NCI-H1417 (cell line): ENCODE measurements at places on chromosomes 12 and 14.

GRCh38 chr12:67357376-67358125, 88.4 kb downstream of the CAND1 start:
- DNase-seq, result no peak

DNA sequence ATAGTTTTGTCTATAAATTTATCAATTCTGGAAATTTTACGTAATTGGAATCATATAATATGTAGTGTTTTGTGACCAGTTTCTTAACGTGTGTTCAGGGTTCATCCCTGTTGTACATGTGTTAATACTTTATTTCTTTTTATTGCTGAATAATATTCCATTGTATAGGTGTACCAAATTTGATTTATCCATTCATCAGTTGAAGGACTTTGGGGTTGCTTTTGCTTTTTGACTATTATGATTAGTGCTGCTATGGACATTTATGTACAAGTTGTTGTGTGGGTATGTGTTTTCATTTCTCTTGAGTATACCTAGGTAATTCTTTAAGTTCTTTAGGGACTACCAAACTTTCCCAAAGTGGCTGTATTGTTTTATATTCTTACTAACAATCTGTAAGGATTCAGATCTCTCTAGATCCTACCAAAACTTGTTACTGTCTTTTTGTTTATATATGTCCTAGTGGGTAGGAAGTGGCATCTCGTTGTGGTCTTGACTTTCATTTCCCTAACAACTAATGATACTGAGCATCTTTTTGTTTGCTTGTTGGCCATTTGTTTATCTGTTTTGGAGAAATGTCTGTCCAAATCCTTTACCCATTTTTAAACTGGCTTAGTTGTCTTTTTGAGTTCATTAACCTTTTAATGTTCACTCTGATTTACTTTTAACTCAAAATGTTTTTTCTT, 14.9 kb downstream of the VRK1 start:
- DNase-seq, result no peak

GRCh38 chr12:27158297-27158696, 75.9 kb upstream of the C12orf71 start:
- DNase-seq, result no peak

DNA sequence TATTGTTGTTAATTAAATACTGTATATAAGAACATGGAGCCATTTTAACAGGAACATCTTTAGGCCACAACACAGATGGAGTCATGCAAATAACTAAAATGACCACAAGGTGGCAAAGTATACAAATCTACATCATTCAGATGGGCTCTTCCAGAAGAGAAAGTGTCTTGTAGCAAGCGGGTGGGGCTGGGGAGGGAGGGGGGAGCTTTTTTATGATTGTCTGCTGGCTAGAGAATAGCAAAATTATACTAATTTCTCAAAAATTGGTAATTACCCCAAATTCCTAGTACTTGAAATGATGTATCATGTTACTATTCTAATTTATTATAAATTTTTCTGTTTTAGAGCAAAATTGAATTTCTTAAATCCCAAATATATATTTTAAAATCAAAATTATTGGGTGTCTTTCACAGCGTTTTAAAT, 378.7 kb downstream of the PRKD1 start:
- peak; percentile 76 for DNase-seq

GRCh38 chr12:49702009-49702408, 5.2 kb downstream of the FMNL3 start:
- DNase-seq, result no peak

DNA sequence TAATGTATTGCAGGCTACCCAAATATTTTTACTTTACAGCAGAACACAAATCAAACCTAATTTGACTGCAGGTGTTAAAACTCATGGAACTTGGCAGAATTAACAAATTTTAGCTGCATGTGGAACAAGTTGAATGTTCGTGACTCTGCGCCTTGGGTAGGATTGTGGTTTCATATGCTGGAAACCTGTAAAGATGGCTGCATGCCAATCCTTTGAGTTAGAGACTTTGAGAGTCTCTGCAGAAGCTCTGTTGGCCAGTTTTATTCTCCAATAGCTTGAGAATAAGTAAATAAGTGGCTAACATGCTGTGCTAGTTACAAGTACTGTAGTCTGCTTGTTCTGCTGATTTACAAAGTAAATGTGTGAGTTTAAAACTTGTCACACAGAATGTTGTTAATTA, 77.8 kb downstream of the PDE6H start:
- DNase-seq, result no peak

DNA sequence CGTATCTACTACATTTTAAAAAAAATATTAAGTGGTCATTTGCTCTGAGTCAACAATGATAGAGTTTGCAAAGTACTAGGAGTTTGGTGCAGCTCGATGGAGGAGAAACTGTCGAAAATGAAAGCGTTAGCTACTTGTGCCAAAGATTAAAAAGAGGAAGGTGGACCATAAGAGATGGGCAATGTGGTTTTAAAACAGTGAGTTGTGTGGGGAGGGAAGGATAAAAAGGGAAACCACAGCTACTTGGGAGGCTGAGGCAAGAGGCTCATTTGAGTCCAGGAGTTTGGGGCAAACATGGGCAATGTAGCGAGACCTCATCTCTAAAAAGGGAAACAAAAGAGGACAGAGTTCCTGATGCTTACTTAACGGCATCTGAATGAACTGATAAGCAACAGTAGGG, 18.2 kb upstream of the STRAP start:
- DNase-seq, result no peak

DNA sequence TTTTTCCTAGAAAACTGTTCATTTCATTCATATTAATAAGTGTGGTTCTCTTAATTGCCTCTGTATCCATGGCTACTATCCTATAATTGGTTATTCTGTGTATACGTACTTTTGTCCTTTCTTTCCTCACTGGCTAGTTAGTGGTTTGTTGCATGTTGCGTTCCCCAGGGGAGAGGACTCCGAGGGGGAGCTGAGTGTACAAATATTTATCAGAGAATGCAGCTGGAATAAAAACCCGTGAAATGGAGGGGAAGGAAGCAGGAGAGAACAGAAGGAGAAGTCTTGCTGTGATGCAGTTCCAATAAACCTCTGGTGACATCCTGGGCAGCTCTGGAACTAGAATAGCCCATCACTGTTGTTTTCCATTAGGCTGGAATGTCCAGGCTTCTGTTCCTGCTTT, 117.1 kb upstream of the RGS6 start:
- DNase-seq, result no peak

DNA sequence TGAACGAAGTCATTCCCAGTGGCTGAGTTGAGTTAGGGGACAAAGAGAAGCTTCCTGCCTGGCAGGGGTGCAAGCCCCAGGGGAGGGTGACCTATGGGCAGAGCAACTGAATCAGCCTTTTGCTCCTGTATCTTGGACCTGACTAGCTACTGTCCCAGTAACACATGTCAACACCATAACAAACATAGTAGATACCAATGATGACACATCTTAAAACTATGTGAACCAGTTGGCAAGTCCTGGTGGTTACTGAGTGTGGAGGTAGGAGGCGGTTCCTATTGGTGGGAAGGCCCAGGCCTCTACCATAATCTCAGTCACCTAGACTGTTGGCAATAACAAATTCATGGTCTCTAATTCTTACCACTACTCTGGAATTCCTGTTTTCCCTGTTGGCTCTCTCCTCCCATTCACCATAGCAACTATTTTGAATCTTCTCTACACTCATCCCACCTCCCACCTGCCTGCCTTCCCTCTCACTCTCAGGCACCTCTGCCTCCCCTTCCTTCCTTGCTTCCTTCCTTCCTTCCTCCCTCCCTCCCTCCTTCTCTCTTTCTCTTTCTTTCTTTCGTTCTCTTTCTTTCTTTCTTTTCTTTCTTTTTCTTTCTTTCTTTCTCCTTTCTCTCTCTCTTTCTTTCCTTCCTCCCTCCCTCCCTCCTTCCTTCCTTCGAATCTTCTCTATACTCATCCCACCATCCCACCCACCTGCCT, 8.1 kb upstream of the P2RX7 start:
- DNase-seq, result no peak

GRCh38 chr14:26835979-26836570, 238.2 kb upstream of the NOVA1 start:
- DNase-seq, result no peak

DNA sequence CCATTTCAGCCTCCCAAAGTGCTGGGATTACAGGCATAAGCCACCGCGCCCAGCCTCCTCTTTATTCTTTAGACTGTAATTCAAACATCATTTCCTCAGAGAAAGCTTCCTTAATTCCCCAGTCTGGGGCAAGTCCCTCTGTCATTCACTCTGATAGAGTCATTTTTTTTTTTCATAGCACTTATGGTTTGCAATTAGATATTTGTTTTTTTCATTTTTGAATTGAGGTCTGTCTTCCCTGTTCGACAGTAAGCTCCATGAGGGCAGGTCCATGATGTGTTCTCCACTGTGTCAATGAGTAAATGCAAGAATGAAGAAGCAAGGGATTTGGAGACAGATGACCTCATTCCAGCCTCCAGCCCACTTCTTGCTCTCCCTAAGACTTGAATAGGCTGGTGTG, 12.1 kb downstream of the ASIC1 start:
- DNase-seq, result no peak

- DNase-seq, result no peak
Observed at GRCh38 chr14:93019367-93019843, 96.3 kb downstream of the ITPK1 start.

GRCh38 chr12:46585854-46586621, 213.5 kb upstream of the SLC38A2 start:
- DNase-seq, result peak; percentile 82

GRCh38 chr14:36556811-36557433, 25.5 kb downstream of the NKX2-8 start:
- DNase-seq, result peak; percentile 68

GRCh38 chr12:95672166-95672565, 118.4 kb downstream of the NTN4 start:
- DNase-seq, result no peak

DNA sequence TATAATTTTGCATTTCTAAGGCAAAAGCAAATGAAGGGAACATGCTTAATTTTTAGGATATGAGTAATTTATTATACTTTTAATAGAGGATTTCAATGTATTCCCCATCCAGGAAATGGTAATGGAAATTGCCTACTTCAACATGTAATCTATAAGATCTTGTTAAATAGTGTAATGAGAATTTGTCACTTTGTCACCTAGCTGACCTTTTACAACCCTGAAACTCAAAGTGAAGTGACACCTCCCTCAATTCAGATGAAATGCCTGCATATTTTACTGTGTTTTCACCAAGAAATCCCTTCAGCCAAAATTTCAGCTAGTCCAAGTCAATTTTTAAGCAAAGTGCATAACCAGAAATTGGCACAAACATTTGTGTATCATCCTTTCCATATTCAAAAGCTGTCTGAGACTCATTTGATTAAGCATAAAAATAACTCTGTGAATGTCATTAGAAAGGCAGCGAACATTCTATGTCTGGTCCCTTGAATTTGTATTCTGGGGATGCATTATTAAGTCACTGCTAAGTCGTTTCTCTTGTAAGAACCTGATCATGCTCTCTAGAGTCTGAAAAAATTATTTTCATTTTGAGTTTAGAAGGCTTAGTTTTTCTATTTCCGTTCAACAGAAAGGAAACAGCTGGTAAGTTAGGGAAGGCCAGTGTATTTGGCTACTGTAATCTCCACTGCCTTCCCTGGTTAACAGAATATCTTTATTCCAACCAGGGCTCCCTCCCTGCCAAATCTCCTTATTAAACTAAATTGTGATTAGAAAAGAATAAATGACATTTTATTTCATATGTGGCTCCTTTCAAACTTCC, 100.8 kb downstream of the IGF1 start:
- no peak for DNase-seq

DNA sequence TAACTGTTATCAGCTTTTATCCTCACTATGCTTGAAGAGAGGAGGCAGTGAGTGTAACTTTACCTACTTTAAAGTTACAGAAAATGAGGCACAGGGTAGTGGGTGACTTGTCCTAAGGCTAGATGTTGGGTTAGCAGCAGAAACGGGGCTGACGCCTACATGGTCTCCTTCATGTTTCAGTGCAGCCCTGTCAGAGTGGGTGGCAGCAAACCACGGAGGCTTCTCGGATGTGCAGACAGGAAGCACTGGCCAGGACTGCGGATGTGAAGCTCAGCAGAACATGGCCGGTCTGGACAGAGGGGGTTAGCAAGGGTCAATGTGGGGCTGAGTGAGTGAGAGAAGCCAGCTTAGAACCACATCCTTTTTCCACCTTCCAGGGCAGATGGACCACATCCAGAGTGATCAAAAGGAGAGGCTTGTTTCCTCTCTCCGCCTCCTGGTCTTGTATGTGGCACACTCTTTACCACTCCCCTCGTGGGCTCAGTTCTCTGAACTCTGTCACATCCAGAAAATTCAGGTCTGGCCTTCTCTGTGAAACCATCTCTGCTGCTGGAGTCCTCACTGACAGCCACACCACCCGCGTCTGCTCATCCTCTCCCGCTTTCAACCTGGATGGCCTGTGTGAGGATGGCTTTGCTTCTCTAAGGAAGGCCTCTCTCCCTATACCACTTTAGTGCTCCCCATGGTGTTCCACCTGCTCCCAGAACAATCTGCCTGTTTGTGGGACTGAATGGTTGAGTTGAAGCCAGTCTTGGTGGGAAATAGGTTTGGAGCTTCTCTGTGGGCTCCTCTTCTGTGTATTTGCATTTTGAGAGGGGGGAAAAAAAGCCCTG, 14.1 kb downstream of the SUSD6 start:
- no peak for DNase-seq

DNA sequence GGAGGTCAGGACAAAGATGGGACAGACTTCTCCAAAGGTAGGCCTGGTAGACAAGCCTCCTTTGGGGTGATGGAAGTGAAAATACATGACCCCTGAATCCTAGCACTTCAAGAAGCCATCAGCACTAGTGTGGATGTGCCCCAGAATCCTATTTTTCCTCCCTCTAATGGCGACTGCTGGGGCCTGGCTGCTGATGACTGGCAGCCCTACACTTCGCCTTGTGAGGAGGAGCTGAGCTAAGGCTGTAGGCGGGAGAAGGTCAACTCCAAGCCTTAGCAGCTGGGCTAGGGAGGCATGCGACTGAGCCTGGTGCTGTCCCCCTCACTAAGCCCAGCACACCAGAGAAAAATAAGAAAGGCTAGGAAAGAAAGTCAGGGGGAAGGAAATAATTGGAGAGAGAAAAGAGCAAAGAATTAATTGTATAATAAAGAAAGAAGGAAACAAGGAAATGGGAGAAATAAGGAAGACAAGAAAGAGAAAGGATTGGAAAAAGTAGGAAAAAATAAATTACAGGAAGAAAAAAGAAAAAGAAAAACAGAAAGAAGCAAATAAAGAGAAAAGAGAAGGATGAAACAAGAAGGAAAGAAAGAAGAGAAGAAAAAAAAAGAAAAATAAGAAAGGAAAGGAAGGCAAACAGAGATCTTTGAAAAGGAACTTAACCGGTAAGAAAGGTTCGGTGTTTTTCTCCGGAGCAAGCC, 4.7 kb upstream of the HOXC10 start:
- DNase-seq, result no peak

- DNase-seq, result no peak
Observed at GRCh38 chr12:1845886-1846285, 25.5 kb downstream of the LRTM2 start.
